ENCODE measurements at places on chromosomes 5 and 9.

DNA sequence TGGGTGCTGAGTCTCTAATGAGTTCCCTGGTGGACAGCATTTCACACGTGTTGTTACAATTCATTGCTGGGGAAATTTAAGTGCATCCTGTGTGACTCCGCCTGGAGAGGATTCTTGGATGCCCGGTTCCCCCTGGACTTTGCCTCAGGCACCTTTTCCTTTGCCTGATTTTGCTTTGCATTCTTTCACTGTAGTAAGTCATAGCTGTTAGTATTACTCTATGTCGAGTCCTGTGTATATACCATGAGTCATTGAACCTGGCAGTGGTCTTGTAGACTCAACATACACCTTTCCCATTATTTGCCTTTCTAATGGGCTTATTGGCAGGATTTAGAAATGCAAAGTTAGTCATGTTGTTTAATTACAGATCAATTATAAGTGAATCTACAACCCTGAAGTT is 81.9 kb upstream of the DHFR start:
- peak; percentile 82 for DNase-seq

DNA sequence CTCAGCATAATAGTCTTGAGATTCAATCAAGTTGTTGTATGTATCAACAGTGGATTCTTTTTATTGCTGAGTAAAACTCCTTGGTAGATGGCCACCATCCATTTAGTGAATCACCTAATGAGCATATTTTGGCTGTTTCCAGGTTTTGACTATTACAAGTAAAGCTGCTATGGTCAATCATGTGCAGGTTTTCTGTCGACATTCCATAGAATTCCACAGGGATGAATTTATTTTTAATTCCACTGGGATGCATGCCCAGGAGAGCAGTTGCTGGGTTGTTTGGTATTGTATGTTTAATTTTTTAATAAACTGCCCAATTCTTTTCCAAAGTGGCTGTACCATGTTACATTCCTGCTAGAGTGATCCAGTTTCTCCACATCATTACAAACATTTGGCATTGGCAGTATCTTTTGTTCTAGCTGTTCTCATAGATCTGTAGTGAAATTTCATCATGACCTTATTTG is 10.5 kb upstream of the S1PR3 start:
- DNase-seq = no peak

DNA sequence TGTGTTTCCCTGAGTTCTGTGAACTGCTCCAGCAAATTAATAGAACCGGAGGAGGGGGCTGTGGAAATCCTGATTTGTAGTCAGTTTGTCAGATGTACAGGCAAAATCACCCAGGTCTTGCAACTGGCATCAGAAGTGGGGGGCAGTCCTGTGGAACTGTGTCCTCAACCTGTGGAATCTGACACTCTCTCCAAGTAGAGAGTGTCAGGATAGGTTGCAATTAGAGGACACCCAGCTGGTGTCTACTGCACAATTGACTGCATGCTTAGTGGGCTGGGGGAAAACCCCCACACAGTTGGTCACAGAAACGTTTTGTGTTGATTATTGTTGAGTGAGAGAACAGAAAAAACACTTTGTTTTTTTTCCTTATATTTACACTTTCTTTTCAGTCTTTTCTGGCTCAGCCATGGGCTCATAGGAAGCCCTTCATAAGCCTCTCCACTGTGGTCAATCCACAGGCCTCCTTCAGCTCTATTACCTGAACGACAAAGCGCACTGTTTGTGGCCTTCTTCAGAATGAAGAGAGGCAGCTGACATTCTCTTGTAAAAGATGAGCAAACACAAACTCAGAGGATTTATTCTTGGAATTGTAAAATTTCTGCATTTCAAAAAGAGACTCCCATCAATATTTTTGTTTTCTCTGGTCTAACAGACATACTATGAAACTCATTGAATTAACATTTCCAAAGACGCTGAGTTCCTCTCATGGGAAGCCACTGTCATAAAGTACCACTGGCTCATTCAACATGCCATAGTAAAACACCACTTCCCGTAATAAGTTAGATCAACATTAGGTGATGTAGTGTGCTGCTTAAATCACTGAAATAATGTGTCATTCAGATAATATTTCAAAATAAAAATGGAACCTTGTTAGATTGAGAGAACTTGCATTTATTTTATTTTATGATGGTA is 348.9 kb upstream of the RFX3 start:
- DNase-seq = no peak

- no peak for DNase-seq
These were observed 1.1 kb upstream of the ANP32B start for GRCh38 chr9:97981846-97982682.

DNA sequence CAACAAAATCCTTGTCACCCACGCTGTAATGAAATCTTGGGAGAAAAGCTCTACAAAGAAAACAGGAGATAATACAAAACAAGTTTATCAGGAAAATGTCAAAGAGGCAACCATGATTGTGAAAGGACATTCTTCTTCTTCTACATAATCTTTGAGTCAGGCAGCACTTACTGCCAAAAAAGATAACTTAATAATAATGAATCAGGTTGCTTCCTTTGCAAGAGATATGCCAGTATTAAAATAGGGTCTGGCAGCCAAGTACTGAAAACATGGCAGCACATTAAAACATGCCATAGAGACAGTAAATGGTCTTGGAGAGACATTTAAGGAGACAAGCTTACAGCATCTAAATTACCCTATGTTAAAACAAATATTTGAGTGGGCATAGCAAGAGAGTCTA is 1573.4 kb downstream of the EFNA5 start:
- DNase-seq = no peak

DNA sequence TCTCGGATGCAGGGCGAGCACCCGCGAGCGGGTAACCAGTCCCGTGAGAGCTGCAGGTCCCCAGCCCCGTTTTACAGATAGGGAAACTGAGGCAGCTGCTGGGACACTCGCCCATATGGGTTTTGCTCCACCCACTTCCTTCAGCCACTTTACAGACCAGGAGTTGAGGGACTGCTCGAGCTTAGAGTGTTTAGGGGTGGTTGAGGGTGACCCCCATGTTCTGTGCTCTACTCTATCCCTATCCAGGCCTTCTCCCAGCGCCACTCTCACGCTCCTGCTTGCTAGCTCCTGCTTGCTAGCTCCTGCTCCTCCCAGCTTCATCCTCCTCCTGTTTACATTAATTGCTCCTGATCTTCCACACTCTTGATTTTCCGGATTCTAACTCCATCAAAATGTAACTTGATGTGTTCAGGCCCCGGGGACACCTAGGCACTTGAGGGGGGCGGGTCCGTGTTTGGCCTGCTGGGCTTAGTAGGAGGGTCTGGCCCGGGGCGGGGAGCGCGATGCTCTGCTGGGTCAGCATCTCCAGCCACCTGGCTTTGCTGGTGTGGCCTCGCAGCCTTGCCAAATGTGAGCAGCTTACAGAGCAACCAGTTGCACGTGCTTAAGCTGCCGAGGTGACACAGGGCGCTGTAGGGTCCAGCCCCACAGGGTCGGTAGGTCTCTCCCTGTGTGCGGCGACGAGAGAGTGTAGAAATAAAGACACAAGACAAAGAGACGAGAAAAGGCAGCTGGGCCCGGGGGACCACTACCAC is 1.5 kb upstream of the PTGES2 start:
- DNase-seq = no peak

DNA sequence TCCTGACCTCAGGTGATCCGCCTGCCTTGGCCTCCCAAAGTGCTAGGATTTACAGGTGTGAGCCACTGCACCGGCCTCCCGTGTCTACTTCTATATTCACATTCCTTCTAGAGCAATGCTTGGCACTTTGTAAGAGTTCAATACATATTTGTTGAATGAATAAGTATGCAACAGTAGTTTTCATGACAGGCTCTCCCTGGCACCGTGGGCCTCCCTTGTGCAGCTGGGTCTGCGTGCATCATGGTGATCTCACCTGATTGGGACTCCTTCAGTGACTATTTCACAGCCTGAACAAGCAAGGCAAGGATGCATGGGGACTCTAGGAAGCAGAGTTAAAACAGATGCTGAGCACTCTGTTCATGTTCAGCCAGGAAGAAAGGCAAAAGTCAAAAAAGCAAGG is 6.8 kb upstream of the ZBTB34 start:
- DNase-seq = peak; percentile 72

Data from mammary epithelial cell (primary cell).